ENCODE measurements at places on chromosomes 2 and 18. TPM values are rescaled to one million over a fixed set of nuclear protein-coding genes. Genes with fewer than 3 reads are reported as not detected.

KIAA2012 gene
- not detected for total RNA-seq

ATP6V1C2 gene
- not detected for total RNA-seq

ABHD1 gene
- 2.3 TPM for total RNA-seq

KRTCAP3 gene
- 0.82 TPM for total RNA-seq

HNMT gene
- total RNA-seq = 22.9 TPM

SLC5A7 gene
- total RNA-seq = not detected

SCTR gene
- 0.40 TPM for total RNA-seq

LRATD1 gene
- 9.6 TPM for total RNA-seq

ANKRD53 gene
- 1.1 TPM for total RNA-seq

KCTD1 gene
- 49.6 TPM for total RNA-seq

ATP8B1 gene
- total RNA-seq = 11.5 TPM

PCARE gene
- total RNA-seq = 1.9 TPM

DNA sequence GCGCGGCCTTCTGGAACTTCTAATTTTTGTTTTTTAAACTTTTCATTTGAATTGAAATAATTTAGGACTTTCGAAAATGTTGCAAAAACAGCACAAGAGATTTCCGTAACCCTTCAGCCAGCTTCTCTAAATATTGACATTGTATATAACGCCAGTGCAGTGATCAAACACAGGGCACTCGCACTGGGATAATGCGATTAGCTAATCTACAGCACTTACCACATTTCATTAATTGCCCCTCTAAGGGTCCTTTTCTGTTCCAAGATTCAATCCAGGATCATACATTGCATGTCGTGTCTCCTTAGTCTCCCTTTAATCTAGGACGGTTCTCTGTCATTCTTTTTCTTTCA is 343 bp upstream of the CD302 start:
- DNase-seq = no peak

GRCh38 chr18:7035807-7036206 is 81.8 kb downstream of the LAMA1 start:
- DNase-seq = no peak

DNA sequence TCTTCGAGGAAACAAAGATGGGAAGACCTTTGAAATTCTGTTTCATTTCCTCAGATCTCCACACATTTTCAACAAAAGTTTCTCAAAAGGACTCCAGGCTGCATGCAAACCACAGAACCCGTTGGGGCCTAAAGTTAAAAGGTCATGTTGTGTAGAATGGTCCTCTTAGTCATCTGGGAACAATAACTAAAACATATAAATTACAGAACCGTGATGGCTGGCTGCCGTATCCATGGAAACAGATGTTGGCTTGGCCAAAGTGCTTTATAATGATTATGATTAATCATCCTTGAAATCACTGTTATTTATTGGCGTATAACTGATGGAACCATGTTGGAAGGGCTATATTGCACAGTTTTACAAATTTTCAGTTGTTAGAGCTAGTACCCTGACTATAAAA is 182.8 kb upstream of the CRIM1 start:
- no peak for DNase-seq

DNA sequence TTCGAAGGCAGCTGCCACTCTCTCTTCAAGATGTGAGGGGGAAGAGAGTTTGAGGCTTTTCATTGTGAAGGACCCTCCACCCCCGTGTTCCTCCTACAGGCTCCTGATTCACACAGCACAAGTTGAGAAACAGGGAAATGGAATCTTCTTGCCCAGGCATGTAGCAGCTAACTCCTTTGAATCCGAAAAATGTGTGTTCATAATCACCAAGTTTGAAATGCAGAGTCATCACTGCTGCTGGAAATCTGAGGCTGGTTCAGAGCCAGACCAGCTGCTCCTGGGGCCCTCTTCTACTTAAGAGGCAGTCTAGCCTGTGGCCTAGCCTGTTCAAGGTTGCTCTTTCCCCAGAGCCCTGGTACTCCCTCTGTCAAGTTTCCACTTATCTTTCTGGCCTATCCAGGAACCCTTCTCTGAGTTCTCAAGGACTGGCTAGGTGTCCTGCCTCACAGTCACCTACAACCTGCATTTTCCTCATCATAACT is 166.4 kb downstream of the TMEM247 start:
- no peak for DNase-seq

GRCh38 chr2:378364-378763 is 90.5 kb upstream of the ALKAL2 start:
- no peak for DNase-seq

- DNase-seq = peak; percentile 62
Observed at GRCh38 chr2:36770542-36771287, 74.2 kb downstream of the VIT start.

DNA sequence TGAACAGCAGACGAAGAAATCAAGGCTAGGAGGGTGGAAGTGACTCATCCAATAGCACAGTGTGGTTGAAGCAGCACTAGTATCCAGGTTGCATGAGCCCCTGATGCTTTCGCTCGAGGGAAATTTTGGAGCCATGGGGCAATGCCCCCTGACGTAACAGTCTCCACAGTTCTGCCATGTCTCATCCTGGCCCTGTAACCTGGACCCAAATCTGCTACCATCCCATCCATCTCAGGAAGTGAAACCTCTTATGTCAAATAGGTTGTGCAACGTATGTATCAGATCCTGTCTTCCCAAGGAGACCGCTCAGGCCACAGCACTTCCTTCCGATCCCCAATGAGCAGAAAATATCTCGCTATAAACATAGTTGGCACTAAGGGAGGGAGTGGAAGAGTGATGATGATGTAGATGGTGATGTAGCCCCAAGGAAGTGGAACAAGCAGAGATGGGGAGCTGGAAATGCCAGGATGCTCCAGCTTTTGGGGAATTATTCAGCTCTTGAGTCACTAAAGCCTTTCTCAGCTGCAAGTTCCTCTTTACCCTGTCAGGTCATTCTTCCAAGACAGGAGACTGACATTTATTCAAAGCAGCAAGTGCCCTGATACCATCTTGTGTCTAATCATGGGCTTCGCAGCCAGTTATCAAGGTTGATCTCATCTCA is 3.0 kb upstream of the IL1B start:
- no peak for DNase-seq

- DNase-seq = no peak
Observed at GRCh38 chr2:88638743-88639142, 11.5 kb upstream of the EIF2AK3 start.

DNA sequence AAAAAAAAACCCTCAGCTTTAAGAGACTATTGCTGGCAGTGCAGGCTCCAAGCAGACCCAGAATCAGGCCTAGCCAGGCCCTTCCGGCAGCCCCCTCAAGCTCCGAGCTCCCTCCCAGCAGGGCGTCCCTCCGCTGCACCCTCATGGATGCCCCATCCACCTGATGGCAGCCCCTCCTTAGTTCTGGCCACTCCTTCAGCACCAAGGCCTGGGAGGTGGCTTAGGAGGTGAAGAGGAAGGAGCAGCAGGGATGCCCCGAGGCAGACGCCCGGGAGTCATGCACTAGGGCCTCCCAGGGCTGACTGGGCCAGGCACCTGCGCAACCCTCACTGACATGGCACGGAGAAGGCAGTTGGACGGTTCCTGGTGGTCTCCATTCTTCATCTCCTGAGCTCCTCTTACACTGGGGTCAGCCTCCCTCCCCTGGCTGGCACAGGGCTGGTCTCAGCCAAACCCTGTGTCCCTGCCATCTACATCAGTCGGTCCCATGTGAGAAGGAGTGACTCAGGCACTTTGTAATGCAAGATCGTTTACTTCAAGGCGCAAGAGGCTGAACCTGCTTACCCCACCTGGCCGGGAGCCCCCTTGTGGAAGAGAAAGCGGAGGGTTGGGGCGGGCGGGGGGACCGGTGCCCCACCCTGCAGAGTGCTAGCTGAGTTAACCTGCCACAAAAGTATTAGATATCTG is 53.5 kb upstream of the ID2 start:
- no peak for DNase-seq

- DNase-seq = no peak
Observed at GRCh38 chr2:60527762-60528161, 25.7 kb downstream of the BCL11A start.

- DNase-seq = no peak
Observed at GRCh38 chr2:41600460-41600859, 447.4 kb upstream of the PKDCC start.

DNA sequence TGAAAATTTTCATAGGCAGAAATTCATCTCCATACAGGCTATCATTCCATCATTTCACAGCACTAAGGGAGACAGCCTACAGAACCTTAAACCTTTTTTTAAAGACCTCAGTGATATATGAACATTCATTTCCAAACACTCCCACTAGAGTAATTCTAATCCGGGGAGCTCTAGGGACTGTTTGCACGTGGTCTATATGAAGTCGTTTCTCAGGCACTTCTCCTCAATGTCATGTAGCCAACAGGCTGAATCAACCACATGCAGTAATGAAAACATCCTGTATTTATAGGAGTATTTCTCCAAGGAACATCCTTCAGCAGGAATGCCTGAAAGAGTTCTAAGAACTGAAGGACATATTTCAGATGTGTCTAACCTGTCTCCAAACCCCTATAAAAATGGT is 97.3 kb upstream of the CREB1 start:
- DNase-seq = no peak

DNA sequence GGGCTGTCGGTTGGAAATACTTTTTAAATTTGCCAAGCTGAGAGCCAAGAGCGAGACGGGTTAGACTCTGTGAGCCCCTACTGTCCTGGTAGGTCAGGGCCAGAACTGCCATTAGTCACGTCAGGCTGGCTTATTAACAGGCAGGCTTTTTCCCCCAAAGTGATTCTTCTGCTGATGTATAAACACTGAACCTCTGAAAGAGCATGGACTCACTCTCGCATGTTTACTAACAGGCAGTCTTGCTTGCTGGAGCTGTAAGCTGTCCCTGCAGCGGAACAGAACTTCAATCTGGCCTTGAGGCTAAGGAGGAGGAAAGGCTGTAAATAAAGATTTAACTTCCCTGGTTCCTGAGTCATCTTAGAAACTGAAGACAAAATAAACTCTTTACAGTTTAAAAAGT is 288.4 kb downstream of the PIEZO2 start:
- no peak for DNase-seq

- DNase-seq = no peak
Observed at GRCh38 chr2:75367401-75367800, 168.1 kb upstream of the TACR1 start.

DNA sequence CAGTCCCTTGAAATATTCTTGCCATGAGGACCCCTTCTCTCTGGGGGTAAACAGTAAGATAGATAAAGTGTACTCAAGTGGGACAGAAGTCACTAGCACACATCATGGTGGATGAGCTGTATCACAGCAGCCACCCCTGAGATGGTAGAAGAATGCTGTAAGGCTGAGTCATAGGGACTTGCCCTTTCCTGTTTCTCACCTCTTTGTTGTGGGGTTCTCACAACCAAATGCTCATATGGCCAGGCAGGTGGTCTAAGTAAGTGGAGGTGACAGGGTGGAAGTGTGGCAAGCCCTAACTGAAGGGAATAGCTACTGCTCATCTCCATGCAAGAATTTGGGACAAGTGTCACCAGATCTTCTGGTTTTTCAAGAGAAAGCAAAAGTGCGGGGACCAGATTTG is 202.7 kb upstream of the SLC14A2 start:
- no peak for DNase-seq

DNA sequence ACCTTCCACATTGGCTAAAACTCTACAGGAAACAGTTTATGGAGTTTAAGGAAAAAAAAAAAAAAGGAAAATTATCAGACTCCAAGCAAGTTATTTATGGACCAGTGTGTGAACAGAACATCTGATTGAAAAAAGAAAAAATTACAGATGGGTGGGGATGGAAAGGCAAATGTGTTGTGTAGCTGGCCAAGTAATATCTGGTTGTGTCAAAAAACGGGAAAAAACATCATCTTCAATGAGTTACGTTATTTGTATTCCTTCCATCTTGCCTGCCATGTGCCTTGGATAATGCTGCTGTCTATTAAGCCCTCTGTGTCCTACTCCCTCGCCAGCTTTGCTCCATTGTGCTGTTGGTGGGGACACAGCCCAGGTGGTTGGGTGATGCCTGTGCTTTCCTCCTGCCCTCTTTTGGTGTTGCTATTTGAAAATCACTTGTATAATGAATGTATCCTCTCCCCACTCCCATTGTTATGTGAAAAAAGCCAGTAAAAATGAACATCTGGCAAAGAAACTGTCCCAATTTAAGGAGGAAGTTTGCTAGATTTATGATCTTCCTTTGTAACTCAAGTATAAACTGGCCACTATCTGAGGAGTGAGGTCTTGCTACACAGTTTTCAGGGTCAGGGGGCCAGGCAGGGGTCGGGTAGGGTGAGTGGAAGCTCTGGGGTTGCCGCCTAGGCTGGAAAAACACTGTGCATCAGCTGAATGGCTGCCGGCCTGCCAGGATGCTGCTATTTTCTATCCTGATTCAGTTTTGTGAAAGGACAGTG is 155.9 kb downstream of the FMNL2 start:
- peak; percentile 80 for DNase-seq

- no peak for DNase-seq
Observed at GRCh38 chr2:132754392-132754791, 84.4 kb upstream of the LYPD1 start.

- DNase-seq = peak; percentile 54
Observed at GRCh38 chr2:9738535-9739496, 104.5 kb upstream of the TAF1B start.

GRCh38 chr2:2057125-2057721 is 273.9 kb downstream of the MYT1L start:
- peak; percentile 88 for DNase-seq

- no peak for DNase-seq
Observed at GRCh38 chr2:78980152-78980465, 45.4 kb upstream of the REG3G start.

- DNase-seq = no peak
Observed at GRCh38 chr2:228541789-228542188, 360.3 kb upstream of the SPHKAP start.

All from right cardiac atrium (tissue), 5 donors.